Natural killer cell (primary cell): ENCODE measurements at places on chromosomes 1 and 21. TPM values are rescaled to one million over a fixed set of nuclear protein-coding genes. Genes with fewer than 3 reads are reported as not detected.

DNA sequence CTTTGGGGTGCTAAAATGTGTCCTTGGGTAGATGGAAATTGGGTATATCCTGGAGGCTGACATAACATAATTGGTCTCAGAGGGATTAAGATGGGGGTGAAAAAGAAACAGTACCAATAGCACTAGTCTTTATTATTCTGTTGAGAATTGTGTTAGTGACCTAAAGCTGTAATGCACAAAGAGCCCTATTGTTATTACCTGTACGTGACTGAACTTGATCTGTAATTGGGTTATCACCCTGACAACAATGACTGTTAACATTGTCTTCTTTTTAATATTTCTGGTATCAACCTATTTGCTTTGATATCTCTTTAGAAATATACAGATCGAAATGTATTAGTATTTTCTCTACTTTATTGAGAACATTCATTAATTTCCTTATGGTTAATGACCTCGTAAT lies 147.6 kb downstream of the NEK7 start:
- DNase-seq = no peak

Gene GJB5
- not detected for total RNA-seq

Gene RIPK4
- 0.09 TPM for total RNA-seq

DNA sequence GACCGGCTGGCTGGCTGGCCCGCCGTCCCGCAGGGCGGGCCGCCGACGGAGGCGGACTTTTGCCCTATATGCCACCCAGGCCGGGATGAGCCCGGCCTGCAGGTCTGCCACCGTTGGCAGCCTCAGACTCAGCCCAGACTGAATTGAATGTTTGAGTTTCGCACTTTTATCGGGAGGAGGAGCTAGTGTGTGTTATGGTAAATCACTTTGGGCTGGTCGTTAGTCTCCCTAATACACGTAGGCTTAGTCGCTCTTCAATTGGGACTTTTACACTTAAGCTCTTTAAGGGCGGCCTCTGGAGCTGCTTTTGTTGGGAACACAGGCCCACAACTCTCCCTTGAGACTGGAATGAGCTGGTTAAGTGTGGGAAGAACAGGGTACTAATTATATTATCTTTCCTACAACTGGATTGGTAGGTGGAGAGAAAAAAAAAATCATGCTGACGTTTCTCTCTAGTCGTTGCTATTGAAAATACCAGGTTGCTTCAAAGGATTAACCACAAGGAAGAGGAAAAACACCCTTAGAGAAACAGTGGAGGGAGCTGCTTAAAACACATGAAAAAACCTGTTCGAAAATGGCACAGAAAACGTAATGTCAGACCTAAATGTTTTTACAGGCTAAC lies 1.4 kb upstream of the IRF2BP2 start:
- DNase-seq = no peak

DNA sequence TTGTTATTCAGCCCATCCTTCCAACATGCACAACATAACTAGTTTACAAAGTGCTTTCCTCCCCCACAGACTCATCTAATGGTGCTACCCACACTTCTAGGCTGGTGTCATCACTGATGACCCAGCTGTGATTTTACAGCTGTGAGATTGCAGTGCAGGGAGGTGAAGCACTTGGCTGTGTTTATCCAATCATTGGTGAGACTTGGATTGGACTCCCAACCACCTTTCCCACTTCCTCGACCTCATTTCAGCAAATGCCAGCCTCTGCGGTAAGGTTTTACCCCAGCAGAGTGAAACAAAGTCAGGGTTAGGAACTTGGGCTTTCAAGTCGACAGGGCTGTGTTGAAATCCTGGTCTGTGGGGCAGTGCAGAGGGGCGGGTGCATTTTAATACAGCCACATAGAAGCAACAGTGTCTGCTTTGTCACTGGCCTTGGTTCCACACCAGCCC lies 22.1 kb downstream of the ECHDC2 start:
- DNase-seq = no peak

Gene KRTAP21-2
- not detected for total RNA-seq

- DNase-seq = no peak
Observed at GRCh38 chr1:110390692-110391245, at the start of gene SLC16A4. Gene SLC16A4, minus strand, starts transcription at chr1:110391026. Its CDS starts 1,703 bp downstream, at chr1:110389323.

Gene CD52
- total RNA-seq = 454 TPM

GRCh38 chr1:175470591-175470990 lies 272.8 kb downstream of the TNR start:
- no peak for DNase-seq

- no peak for DNase-seq
Observed at GRCh38 chr1:229563701-229564100, 5.2 kb upstream of the ABCB10 start.

- peak; percentile 89 for DNase-seq
Observed at GRCh38 chr1:27662707-27663393, 9.1 kb downstream of the IFI6 start.

DNA sequence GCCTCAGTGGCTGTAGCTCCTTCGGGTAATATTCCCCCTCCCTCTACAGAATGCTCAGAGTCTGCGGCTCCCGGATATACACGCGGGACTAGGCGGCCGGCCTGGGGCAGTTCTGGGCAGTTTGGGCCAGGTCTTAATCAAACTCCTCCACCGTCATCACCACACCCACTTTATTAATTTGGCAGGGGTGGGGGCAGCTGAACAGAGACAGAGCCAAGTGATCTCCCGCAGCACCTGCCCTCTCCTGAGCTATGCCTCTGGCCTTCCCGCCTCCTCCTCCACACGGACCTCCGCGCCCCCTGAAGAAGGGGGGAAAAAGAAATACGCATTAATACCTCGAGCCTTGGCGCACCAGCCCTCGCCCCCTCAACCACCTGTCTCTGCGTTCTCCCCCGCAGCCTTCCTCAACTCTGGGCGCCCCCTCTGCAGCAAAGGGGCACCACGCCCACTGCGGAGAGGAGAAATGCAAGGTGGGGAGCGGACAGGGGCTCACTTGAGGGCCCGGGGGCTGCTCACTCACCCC lies 42.6 kb downstream of the CD34 start:
- DNase-seq = peak; percentile 39

Gene GPR157
- total RNA-seq = 1.00 TPM

DNA sequence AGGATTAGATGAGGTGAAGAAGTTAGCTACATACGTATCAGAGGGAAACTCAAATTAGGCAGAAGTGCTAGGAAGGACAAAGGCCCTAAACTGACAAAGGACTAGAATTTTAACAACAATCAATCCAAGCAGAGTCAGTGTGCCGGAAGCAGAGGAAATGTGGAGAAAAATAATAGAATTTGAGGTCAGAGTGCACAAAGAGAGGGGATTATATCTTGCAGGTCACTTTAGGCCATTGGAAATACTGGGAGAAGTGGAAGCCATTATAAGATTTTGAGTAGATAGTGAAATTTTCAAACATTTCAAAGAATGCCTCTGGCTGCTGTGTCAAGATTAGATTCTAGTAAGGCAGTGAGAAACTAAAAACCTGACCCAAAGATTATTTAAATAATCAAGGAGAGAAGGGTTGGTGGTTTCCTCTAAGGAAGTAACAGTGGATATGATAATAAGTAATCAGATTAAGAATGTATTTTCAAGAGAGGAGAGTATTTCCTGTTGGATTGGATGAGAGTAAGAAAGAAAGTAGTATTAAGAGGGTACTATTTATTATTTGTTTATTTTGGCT lies 889.2 kb upstream of the NCAM2 start:
- DNase-seq = no peak

Gene RXFP4
- not detected for total RNA-seq

GRCh38 chr1:229751610-229752009 lies 125.6 kb downstream of the URB2 start:
- no peak for DNase-seq

Gene CFHR4
- total RNA-seq = not detected

Gene SELL
- 190 TPM for total RNA-seq

GRCh38 chr1:202063093-202063492 lies 52.7 kb downstream of the ELF3 start:
- no peak for DNase-seq

GRCh38 chr1:117208580-117208979 lies 2.1 kb downstream of the VTCN1 start:
- no peak for DNase-seq

Gene CD5L
- total RNA-seq = not detected

Gene TNFAIP8L2
- total RNA-seq = 4.8 TPM

DNA sequence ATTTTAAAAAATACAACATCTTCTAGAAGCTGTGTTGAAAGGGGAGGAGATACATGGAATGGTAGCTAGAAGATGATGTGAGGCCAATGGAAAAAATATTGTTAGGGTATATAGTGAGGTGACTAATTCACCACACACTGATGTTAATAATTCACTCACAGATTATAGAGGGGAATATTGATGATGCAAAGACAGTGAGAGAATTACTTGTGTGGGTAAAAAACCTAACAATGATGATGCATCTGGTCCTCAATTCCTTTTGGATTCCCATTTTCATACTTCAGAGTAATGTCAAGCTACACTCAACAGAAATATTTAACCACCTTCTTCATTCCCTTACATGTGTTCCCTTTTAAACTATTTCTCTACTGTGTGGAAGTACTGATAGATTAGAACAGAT lies 169.5 kb upstream of the DPYD start:
- DNase-seq = no peak

DNA sequence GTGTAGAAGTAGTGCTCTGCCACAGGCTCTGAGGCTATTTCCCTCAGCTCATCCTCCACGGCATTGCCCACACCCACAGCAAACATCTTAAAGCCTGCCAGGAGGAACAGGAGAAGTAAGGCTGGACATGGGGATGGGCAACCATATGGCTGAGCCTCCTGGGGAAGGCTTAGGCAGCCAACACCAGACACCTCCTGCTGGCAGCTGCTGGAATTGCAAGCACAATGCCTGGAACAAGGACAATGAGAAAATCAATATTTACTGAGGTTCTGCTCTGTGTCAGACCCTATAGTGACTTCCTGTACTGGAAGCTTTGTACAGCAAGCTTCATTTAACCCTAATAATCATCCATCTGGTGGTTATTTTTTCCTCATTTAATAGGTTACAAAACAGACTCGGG lies 8.2 kb downstream of the MATN1 start:
- DNase-seq = no peak

DNA sequence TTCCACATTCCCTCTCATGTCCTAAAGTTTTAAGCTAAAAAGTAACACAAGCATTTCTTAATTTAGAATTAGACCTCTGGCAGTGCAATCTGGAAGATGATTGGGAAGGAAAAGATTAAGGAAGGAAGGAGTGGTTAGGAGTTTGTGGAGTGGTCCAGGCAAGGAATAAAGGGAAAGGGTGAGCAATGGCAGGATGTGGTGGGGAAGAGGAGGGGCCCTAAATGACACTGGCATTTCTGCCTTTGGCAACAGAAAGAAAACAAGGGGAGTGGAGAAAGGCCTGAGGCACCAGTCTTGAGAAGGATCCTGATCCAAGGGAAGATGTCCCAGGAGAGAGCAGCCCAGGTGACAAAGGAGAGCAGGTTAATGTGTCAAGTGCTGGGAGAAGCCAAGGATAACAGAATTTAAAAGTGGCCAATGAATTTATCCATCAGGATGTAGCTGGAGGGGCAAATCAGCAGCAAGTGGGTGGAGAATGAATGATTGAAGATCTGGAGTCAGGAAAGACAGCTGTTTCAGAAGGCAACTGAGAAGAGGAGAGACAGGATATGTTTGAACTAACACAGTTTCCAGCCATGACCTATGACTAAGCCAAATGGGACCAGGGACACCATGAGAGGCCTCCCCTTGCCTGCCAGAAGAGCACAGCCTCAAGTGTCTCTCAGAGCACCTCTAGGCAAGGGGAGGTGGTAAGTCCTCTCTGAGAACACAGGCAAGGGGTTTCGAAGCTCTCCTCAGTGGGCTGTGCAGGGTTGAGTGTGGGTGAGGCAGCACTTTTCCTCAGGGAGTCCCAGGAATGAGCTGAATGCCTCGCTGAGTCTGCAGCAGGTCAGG lies 20.9 kb upstream of the LY9 start:
- DNase-seq = no peak

- DNase-seq = no peak
Observed at GRCh38 chr1:38088791-38089190, 42.2 kb upstream of the POU3F1 start.

DNA sequence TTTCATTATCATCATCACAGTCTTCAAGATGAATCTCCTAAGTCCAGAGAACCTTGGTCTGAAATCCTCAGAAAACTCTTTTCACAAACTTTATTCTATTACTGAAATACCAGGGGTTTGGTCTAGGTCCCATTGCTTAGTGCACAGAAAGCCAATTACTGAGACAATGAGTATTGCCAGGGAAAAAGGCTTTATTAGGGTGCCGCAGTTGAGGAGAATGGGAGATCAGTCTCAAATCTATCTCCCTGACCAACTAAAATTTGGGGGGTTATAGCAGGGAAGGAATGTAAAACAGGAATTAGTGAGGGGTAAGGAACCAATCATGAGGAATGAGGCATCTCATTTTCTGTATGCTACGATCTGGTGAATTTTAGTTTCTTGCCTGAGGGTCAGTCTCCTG lies 70.5 kb upstream of the PPIH start:
- DNase-seq = no peak

Gene MFN2
- total RNA-seq = 65.9 TPM

- DNase-seq = no peak
Observed at GRCh38 chr1:202149566-202149965, 5.0 kb upstream of the ARL8A start.

DNA sequence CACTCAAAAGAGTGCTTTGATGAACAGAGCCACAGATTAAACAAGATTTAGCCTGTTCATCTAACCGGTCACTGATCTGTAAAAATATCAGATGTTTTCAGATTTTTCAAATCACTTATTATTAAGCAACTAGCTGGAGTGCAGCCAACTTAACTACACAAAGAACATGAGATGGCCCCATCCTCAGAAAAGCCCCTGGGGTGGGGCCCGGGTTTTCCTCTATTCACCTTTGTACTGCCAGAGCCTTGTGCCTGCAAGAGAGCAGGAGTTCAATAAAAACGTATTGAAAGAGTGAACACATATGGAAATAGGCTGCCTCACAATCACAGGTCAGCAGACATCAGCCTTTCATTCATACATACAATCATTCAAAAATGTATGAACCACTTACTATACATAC lies 516.1 kb downstream of the OMA1 start:
- no peak for DNase-seq

GRCh38 chr1:92952714-92953113 lies 8.5 kb downstream of the DIPK1A start:
- DNase-seq = no peak

Gene PLCH2
- total RNA-seq = 77.1 TPM

Gene ETV3L
- total RNA-seq = not detected

DNA sequence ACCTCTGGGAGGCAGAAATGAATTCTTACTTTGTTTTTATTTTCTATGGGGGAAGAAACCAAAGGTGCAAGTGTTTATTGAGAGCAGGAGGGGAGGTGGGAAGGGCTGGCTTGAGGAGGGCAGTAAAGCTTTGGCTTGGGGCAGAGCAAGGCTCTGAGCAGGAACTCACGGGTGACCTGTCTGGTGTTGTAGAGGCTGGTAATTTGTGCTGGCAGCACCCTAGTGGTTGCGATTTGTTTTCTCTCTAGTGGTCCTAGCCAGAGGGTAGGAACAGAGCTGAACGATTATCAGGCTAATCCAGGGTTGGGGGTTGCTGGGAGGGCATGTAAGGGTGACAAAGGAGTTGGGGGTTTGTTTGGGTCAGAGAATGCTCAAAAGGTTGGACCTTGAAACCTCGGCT lies 16.6 kb downstream of the TMCC2 start:
- DNase-seq = no peak

Gene DNAI4
- total RNA-seq = 2.2 TPM

Gene MSH4
- 0.61 TPM for total RNA-seq

GRCh38 chr21:34545079-34545884 lies 33.3 kb upstream of the KCNE1 start:
- DNase-seq = no peak

Gene SLAMF8
- total RNA-seq = 0.64 TPM

- DNase-seq = no peak
Observed at GRCh38 chr1:228807904-228808605, 72.8 kb downstream of the RHOU start.

Gene GNAT2
- not detected for total RNA-seq

Gene NHLH1
- 0.16 TPM for total RNA-seq

Gene SPRR1A
- total RNA-seq = not detected

- no peak for DNase-seq
Observed at GRCh38 chr1:3940754-3941345, 40.8 kb upstream of the C1orf174 start.
